ENCODE measurements at places on chromosomes 16 and 17.

- DNase-seq = no peak
These were observed 13.7 kb downstream of the CIBAR2 start for GRCh38 chr16:85098565-85098964.

DNA sequence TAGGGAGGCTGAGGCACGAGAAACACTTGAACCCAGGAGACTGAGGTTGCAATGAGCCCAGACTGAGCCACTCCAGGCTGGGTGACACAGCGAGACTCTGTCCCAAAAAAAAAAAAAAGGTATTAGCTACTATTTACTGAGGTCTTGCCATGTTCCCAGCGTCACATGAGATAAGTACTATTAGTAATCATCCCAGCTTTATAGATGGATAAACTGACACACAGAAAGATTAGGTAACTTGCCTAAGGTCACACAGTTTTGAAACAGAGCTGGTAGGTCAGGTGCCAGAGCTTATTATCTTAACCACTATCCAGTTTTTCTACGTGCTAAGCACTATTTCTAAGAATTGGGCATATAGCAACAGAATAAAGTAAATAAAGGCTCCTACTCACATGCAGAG, 51.6 kb downstream of the TEX14 start:
- DNase-seq = no peak

DNA sequence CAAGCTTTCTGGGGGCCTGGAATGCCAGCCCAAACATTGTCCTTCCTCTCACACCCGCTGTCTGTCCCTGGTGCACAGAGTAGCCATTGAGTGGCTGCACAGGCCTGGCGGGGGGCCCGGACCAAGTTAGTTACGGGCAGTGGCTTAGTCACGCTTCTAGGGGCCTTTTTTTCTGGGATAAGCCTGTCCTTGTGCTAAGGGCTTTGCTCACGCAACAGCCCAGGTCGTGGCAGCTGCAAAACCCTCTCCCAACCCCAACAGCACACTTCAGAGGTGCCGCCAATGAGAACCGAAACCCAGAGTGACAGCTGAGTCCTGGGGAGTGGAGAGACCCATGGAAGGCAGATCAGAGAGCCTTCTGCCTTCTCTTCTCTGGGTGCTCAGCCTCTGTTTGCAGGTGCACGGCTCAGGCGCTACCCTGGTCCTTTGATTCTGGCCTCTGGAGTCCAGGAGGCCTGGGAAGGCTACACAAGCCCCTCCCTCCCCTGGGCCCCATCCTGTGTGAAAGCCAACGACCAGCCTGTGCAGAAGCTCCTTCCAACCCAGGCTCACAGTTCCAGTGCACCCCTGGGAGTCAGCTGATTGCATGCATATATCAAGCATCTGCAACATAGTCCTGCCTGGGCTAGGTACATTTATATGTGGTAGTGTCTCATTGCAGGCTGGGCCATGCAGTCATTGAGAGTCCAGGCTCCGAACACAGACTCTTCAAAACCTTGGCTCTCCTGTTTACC, 9.1 kb downstream of the WSCD1 start:
- no peak for DNase-seq

GRCh38 chr16:50669741-50670140, 11.4 kb downstream of the SNX20 start:
- DNase-seq = no peak

DNA sequence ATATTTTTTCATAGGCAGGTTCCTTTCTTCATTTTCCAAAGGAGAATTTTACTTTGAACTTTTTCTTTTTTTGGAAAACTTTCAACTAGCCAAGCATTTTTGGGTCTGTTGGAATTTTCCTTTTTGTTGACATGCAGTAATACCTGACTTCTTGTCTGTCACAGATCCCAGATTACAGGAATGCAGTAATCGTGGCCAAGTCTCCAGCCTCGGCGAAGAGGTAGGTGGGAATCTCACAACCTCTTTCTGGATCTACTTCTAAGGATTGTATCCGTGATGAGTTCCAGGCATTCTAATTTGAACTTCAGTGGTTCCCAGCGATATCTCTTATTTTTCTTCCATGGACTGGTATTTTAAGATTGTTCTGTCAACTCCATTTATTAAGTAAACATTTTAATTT, 31.7 kb downstream of the PRPSAP2 start:
- no peak for DNase-seq

DNA sequence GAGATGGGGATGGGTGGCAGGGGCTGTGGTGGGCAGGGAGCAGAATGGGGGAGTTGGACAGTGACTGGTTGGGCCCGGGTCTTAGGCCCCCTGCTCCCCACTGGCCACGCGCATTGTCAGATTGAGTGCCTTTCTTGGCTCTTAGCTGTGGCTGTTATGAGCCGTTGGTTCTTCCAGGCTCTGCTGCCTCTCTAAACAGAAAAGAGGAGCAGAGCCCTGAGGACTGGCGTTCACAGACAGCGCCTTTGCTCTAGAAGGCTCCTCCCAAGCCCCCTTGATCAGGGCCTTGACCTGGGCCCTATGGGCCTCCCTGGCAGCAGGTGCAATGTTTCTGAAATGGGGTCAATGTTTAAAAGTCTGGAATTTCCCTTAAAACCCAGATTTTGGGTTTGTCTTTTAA, 14.8 kb upstream of the NUDT16L1 start:
- DNase-seq = no peak

- no peak for DNase-seq
These were observed 121.1 kb downstream of the CYLD start for GRCh38 chr16:50862818-50863643.

DNA sequence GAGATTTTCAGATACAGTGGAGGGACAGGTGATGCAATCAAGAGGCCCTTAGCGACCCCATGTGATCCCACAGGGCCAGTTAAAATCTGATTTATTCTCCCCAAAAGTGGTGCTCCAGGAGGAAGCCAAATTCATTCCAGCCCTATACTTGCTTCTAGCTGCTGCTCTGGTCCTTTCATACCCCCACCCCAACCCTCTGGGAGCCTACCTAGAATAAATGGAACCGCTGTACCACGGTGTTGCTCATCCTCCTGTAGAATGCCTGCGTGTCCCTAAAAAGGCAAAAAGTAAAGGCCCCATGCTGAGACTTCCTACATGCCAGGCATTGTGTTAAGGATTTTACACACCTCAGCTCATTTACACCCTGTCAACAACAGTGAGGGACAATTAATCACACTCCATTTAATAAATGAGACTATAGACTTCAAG, 2.0 kb upstream of the RASL10B start:
- no peak for DNase-seq

- DNase-seq = no peak
These were observed 8.0 kb downstream of the ZNF750 start for GRCh38 chr17:82831818-82832200.

DNA sequence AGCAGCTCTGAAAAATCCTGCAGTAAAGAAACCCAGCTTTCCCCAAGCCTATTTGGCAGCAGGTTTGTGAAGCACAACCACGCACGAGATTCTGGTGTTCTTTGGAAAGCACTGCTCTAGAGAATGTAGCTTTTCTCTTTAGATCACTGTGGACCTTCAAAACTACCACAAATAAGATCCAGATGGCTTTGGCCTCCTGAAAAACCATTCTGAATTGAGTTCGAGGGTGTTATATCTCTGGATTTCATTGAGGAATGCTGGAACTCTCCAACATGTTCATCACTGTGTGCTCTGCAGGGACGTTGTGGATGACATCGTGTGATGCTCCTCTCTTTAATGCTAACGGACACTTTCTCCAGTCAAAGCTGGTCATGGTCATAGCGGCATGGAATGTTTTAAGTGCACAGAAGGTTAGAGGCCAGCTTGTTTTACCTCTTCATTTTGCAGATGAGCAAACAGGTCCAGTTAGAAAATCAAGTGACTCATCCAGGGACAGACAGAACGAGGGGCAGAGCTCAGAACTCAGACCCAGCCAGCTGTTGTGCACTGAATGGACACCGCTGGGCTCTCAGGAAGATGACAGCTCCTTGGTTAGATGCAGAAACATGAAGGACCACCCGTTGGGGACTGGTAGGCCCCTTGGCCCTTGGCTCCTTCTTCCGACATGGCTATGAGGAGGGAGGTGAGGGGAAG, 37.2 kb downstream of the CCDC42 start:
- no peak for DNase-seq

GRCh38 chr16:48682971-48683370, 73.0 kb upstream of the N4BP1 start:
- DNase-seq = no peak

DNA sequence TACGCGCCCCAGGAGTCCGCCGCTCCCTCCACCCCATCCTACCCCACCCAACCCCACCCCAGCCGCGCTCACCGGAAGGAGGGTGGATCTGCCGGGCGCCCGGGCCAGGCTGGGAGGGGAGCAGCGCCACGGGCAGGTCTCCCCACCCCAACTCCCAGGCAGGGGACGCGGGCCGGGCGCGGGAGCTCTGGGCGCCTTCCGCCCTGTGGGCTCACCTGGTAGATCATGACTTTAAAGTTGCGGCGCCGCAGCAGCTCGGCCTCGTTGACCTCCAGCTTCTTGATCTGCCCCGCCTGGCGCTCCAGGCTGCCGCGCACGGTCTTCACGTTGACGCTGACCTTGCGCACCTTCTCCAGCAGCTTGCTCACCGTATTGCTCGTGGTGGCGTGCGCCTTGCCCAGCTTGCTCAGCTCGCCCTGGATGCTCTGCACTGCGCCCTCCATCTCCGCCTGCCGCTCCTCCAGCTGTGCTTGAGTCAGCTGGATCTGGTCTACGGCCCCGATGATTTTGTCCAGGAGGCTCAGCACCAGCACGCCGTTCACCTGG, 571 bp downstream of the CAVIN1 start:
- DNase-seq = peak; percentile 49

DNA sequence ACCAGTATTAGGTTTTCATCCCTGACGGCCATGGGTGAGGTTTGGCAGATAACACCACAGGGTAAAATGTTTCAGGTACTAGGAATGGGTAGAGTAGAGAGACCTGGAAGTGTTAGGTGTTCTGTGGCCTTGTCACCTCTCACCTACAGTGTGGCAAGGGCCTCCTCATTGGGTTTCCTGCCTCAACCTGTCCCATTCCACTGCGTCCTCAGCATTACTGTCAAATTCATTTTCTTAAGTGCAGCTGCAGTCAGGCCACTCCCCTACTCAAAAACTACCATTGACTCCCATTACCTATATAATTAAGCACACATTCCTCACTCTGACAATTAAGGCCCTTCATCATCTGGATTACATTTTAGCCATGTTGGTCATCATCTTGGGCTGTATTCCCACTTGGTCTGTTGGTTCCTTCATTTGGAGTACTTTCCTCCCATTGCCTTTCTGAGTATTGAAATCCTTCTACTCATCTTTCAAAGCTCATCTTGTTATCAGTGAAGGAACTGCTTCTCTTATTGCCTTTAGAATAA, 64.5 kb downstream of the NUP88 start:
- no peak for DNase-seq

DNA sequence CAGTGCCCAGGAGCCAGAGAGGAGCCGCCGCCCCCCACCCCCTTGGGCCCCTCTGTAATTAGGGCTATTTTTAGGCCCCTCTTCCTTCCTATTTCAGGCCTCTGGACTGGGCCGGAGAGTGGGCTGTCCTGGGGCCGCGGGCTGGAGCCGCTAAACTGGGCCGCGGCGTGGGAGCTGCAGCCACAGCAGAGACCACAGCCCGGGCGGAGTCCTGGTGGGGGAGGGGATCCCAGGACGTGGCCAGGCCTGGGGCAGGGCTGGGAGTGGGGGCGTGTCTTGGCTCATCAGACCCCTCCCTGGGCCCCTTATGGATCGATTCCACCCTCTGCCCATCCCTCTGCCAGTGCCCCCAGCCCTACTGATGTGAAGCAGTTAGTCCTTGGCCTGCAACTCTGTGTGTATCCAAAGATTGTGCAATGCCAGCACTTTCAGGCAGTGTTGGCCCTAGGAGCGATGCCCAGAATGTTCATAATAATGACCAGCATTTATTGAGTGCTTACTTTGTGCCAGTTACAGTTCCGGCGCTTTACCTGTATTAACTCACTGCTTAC, 15.0 kb upstream of the TAC4 start:
- no peak for DNase-seq

DNA sequence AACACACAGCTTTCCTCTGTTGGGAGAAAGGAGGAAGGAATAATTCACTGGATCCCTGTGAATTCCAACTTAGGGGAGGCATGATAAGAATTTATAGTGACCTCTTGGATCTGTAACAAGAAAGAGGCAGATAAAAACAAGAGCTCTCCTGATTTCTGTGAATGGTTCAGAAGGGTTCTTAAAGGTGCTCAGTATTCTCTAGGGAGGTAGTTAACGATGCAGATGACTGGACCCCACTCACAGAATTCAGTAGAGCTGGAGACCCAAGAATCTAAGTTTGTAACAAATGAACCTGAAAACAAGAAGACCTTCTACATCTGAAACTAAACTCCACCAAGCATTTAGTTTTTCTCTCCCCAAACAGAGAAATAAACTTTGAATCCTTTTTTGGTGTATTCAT, 8.6 kb downstream of the ZNRF1 start:
- no peak for DNase-seq

DNA sequence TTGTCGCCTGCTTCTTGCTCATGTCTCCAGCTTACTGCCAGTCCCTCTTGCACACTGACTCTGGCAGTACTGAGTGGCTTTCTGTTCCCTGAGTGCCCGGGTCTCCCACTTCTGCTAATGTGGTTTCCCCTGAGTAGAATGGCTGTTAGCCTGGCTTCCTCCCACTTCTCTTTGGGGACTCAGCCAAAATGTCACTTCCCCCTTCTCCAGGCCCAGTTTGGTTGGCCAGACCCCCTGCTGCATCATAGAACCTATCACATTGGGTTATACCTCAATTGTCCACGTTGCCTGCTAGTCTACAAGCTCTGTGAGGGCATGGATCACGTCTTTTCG, 304.4 kb downstream of the HS3ST3B1 start:
- DNase-seq = no peak

GRCh38 chr16:1828645-1829410, 1.8 kb downstream of the FAHD1 start:
- no peak for DNase-seq

DNA sequence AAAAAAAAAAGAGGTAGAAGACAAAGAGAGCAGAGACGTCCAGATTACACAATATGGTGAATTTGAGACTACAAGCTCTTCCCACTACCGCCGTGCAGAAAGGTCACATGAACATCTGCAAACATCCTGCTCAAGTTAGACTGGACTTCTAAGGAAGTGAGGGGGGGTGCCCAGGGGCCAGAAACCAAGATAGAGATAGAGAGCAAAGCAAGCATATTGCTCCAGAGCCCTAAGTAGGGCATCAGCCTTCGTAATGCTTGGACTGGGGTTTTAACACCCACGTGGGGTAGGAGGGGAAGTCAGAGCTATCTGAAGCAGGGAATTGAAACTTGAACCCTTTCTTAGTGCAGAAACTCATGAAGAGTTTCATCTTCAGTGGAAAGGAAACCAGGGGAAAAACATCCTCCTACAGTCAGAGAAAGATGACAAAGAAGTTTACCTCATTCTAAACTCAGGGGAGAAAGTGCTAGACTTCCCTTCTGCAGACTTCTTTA, 8.7 kb downstream of the CLEC19A start:
- DNase-seq = peak; percentile 21
